NCI-H526 treated with DMSO at 0.1 percent for 48 hours (cell line): ENCODE measurements at places on chromosomes 2 and 18.

DNA sequence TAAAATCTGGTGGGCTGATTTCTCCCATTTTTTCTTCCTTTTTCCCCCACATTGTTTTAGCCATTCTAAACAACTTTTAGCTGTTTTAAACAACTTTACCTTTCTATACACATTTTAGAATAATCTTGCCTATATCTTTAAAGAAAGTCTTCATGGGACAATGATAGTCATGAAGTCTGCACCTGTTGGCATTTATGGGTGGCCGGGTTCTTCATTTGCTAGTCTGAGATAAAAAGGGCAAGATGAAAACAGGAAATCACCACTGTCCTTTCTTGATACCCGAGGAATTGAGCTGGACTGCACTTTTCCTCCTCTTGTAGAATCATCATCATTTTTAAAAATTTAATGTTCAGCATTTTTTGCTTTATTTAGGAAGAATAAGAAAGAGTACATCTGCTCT is 104.5 kb downstream of the ATP9B start:
- no peak for DNase-seq

- DNase-seq: no peak
These were observed 3.1 kb downstream of the IL36RN start for GRCh38 chr2:113061896-113062770.

- DNase-seq: no peak
These were observed 35.3 kb downstream of the INHBB start for GRCh38 chr2:120381192-120381591.

DNA sequence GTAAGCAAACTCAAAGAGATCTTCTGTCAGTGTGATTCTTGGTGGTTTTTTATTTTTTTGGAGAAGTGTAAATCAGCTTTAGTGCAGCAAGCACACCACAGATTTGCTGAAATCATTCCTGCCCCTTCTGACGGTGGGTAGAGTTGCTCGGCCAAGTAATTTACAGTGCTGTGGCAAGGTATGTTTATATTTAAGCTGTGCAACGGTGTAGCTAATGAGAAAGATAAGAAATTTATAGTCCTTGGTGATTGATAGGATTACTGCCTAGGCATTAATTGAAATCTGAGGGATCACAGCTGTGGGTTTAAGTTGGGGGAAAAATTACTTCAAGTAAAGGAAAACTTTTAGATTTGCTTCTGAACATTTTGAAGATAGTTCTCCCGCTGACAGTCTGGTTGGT is 286.6 kb downstream of the AGAP1 start:
- DNase-seq: no peak

- no peak for DNase-seq
These were observed 734.8 kb upstream of the NXPH2 start for GRCh38 chr2:139514951-139515350.

- DNase-seq: no peak
These were observed 103.6 kb upstream of the CELF4 start for GRCh38 chr18:37668971-37669747.

- no peak for DNase-seq
These were observed 367.4 kb upstream of the GULP1 start for GRCh38 chr2:187924293-187924692.

DNA sequence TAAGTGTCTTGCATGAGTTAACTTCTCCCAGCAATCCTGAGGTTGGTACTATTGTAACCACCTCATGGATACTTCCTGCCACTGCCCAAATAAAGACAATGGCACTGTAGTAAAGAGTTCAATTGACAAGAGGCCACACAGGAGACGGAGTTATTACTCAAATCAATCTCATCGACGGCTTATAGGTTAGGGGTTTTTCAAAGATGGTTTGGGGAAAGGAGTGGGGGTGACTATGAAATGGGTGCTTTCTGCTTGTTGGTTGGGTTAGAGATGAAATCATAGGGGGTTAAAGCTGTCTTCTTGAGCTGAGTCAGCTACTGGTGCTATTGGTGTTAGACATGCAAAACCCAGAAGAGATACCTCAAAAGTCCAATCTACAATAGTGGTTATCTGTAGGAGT is 1258.0 kb upstream of the ZEB2 start:
- no peak for DNase-seq
